Inflammatory macrophage treated with lipopolysaccharide for 4 hours (primary cell): ENCODE measurements at places on chromosomes 2 and 18.

- DNase-seq = no peak
Observed at GRCh38 chr2:121918231-121918630, 162.8 kb downstream of the TSN start.

DNA sequence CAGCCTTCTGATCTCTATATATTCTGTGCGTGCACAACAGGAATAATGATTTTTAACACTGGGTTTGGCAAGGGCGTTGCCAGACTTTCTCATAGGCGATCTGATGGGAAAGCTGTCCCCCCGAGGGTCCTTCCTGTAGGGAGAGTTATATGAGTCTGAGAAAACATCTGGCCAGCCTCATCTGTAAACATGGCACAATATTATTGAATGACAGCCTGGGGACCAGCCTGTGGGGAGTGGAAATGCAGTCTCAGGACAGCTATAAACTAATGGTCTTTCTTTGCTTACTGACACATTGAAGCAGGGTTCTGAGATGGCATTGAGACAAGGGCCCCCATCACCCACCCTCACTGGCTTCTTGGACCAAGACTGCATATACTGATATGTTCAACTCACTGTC, 62.5 kb downstream of the CTIF start:
- DNase-seq = no peak

DNA sequence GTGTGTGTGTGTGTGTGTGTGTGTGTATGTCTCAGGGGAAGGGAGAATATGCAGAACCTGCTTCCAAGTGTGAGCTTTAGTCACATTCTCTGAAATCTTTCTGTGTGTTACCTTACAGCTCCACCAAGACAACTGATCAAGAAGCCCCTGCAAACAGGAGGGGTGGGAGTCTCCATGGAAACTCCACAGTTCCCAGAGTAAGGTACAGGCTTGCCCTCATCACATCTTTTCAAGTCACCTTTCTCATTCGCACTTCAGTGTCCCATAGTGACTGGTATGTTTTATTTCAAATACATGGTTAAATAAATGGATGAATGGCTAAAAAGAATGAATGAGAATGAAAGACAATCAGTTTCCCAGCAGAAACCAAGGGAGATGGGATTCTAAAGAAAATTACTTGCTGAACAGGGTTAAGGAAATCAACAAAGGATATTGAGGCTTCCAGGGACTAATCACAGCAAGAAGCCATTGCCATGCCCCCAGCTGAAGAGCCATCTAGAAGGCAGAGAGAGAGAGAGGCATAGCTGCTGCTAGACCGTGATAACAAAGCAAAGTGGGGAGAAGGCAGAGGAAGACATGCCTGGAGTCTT, 987.2 kb upstream of the CELF4 start:
- no peak for DNase-seq

- DNase-seq = no peak
Observed at GRCh38 chr2:189585226-189585756, 4.7 kb upstream of the SLC40A1 start.

- DNase-seq = no peak
Observed at GRCh38 chr2:217103752-217104545, 244.1 kb upstream of the TNP1 start.

- no peak for DNase-seq
Observed at GRCh38 chr2:115910270-115910669, 1467.8 kb downstream of the DPP10 start.

- no peak for DNase-seq
Observed at GRCh38 chr2:167733747-167734146, 513.6 kb downstream of the STK39 start.

- DNase-seq = no peak
Observed at GRCh38 chr2:120439637-120440384, 93.9 kb downstream of the INHBB start.
